EL (cell line): ENCODE measurements at places on chromosomes 4 and X.

DNA sequence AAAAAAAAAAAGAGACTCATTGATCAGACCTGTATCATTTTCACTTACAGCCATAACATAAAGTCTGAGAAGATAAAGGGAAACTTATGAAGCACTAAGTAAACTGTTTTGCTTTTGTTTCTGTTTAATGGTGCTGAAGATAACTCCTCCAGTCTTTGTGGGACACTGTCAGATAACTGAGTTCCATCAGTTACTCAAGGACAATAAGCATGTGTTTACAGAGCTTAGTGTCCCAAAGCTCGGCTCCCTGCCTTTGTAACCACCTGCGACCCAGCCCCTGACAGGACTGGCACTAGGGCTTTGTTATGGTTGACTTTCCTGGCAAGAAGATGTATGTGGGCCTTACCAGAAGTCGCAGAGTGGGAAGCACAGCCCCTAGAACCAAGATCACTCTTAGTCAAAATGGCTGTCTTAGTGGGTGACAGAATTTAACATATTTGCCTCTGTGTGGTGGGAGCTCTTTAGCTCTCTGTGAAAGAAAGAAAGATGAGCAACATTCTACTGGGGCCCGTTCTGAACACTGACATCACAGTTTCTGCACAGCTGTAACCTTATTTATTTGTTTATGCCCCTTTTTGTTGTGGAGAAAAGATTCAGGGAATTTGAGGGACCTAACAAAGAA is 68.1 kb downstream of the FNIP2 start:
- no peak for DNase-seq

DNA sequence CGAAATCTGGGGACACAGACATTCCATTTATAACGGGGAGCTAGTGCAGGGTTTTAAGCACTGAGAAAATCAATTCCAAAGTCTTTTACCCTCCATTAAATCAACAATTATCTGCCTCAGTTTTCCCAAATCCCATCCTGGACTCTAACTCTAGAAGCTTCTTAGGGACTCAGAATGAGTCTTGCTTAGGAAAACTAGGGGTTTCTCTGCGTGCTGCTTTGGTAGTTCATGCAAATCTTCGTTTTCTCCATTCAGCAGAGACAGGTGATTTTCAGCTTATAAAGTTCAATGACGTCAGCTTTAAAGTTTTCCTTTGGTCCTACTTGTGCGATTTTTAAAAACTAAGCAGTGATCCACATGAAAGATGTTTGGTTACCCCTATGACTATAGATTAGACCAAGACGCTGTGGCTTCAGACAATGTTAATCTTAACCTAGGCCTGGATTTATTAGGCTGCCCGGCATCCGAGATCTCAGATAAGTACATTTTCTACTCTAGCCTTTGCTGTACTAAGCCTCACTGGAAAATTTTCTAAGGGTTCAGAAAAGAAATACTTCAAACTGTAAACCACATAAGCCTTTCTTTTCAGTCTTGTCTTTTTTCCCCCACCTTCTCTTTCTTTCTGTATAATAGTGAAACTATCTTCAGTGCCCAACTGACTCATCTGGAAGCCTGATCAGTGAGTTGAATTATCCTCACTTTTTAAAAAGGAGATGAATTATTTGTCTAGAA is 121.4 kb upstream of the GATB start:
- DNase-seq, result no peak

- peak; percentile 31 for DNase-seq
Measured at GRCh38 chr4:150816491-150816890, 198.6 kb downstream of the LRBA start.

DNA sequence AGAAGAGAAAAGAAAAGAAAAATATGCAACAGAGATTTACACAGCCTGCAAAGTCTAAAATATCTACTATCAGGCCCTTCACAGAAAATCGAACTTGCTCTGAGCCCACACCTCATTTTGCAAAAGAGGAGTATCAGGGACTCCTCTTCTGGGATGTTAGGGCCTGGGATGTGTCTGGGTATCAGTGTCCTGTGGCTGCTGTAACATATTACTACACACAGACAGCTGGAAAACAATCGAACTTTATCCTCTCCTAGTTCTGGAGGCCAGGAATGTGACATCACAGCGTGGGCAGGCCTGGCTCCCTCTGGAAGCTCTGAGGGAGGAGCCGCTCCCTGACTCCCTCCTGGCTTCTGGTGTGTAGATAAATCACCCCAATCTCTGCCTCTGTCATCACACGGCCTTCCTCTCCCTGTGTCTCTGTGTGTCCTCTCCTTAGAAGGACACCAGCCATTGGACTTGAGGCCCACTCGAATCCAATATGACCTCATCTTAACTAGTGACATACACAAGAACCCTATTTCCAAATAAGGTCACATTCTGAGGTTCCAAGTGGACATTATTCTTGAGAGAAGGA is 52.9 kb downstream of the PPP2R2C start:
- no peak for DNase-seq

- DNase-seq, result peak; percentile 84
Measured at GRCh38 chr4:151226004-151226932, 50.7 kb upstream of the PRSS48 start.

GRCh38 chr4:105092356-105092755 is 54.3 kb upstream of the TET2 start:
- peak; percentile 78 for DNase-seq

GRCh38 chr4:187312299-187312698 is 588.6 kb upstream of the FAT1 start:
- DNase-seq, result no peak

GRCh38 chrX:140709421-140709846 is at the start of gene LINC00632:
Gene LINC00632, plus strand, starts transcription at chrX:140709759.
- DNase-seq, result no peak

DNA sequence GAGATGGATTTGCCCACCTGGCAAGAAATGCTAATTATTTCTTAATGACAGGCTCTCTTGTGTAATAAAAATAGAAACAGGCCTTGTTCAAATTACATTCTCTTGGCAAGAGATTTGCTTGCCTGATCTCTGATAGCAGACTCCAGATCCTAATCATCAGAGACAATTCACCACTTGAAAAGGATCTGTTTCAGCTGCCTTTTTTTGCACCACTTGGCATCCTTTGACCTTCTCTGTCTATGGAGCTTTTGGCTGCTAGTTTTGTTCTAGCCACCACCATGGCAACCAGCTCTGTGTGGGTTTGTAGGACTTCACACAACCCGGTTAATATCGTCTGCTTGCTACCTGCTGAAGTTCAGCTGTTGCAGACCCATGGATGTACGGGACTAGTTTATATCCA is 241.1 kb upstream of the TLL1 start:
- no peak for DNase-seq

- DNase-seq, result no peak
Measured at GRCh38 chr4:29853833-29854232, 866.3 kb upstream of the PCDH7 start.

GRCh38 chrX:69037786-69038185 is 127.5 kb downstream of the PJA1 start:
- DNase-seq, result no peak

DNA sequence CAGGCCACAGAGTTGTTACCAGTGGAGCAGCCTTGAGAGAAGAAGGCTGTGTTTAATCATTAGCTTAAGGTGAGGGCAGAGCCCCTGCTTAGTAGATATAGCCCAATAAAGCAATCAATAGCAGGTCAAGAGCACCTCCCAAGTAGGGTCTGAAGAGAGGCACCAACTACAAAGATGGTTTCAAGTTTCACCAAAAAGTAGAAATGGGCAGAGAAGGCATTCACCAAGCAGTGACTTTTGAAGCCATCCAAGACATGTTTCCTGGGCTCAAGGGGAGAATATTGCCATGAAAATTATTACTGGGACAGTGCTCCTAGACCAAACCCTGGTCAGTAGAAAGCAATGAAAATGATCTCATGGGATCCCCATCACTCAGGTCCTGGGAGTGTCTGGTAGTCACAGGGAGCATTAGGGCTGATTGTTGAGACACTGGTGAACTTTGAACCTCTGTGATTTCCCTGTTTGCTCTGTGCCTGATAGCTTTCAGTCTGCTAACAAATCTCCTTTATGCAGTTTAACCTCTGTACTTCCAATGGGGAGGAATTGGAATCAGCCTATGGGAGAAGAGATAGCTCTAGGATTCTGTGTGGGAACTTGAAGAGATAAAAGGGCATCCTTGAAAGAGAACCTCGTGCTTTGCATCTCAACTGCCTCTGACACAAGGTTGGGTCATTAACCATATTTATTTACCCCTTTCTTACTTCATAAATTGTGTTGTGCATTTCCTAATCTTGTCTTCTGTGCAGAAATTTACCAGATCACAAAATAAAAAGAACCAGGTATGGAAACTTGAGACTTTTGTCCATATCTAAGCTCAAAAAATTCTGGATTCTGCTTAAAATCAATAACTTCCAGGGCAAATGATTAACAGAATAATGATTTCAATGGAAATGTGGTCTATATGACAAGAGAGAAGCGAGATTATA is 9.3 kb upstream of the OTC start:
- no peak for DNase-seq

GRCh38 chr4:159117968-159118367 is 15.1 kb downstream of the RAPGEF2 start:
- no peak for DNase-seq

- DNase-seq, result no peak
Measured at GRCh38 chr4:38109370-38109769, 149.2 kb downstream of the PTTG2 start.

DNA sequence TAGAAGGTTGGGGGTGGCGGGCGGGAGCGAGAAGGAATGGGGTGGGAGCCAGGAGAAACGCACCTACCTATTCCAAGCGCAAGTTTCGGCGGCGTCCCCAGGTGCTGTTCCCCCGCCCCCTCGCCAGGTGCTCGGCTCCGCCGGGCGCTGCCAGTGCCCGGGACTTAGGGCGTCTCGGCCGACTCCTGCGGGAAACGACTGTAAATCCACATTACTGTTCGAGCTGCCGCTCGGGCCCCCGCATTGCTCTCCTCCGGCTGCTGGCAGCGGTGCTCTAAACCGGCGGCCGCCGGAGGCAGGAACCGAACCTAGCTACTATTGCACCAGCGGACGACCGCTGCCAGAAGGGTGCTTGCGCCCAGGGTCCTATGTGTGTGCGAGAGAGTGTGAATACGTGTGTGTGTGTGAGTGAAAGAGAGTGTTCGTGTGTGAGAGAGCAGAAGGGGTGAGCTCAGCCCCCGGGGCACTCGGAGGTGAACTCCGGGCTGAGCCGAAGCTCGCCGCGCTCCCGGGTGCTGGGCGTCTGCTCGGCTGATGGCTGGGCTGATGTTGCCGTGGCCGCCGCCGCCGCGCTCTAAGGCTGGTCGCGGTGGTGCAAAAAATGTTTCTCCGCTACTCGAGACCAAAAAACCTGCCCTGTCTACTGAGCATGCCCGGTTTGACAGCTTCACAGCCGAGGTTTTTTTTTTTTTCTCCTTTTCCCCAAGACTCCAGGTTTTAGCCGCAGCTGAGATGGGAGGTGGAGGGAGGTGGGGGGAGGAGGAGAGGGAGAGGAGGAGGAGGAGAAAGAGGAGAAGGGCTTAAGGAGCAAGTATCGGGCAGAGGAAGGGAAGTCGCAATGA is 115.7 kb upstream of the TEX13C start:
- DNase-seq, result no peak

- no peak for DNase-seq
Measured at GRCh38 chr4:26856906-26857277, 3.7 kb upstream of the STIM2 start.

GRCh38 chr4:22220965-22221364 is 272.4 kb upstream of the KCNIP4 start:
- DNase-seq, result no peak

DNA sequence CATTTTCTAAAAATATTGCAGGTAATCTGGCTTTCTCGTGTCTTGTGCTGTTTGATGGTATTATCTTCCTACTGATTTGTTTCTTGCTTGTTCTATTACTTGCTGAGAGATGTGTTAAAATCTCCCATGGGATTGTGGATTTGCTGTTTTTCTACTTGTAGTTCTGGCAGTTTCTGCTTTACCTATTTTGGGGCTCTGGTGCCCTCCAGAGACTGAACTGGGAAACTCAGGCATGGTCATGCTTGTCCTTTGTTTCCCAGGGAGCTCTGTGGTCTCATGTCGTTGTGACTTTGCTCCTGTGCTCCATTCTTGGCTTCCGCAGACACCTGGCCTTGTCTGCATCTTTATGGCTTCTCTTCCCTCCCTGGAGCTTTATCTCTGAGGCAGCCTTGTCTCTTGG is 39.5 kb downstream of the NSD2 start:
- peak; percentile 43 for DNase-seq

- DNase-seq, result no peak
Measured at GRCh38 chr4:7322166-7322991, 112.4 kb downstream of the PSAPL1 start.

GRCh38 chr4:182642831-182643230 is 274.4 kb downstream of the DCTD start:
- peak; percentile 35 for DNase-seq

DNA sequence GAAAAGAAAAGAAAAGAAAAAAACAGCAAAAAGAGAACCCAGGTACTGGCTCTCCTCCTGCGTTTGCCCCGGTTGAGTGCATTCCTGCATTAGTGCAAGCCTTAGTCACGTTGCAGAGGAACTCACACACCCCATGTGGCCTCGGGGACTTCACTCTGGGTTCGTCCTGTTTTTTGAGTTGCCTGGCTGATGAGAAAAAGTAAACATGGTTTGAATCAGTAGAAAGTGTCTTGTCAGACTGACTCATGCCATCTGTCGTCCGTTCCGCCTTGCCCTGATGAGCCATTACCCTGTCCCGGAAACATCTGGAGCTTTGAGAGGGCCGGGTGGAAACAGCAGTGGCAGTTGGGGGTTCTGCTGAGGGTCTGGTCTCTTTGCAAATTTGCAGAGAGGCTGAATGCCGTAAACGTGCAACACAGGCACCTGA is 16.3 kb downstream of the CD99 start:
- peak; percentile 96 for DNase-seq

- no peak for DNase-seq
Measured at GRCh38 chr4:8293131-8293975, 23.8 kb downstream of the HTRA3 start.

DNA sequence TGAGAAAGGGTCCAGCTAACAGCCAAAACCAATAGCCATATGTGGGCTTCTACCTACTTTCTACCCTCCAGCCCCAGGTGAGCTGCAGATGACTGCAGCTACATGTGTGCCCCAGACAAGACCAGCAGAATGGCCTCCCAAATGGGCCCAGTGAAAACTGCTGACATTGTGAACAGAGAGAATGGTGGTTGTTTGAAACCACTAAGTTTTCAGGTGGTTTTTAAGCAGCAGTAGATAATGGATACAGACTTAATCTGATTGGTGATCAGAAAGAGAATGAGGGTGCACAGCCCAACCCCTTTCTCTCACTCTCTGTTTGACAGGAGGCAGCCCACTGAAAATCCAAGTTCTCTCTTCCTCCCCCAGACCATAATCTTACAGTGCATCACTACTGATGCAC is 42.5 kb upstream of the BBS12 start:
- no peak for DNase-seq

- DNase-seq, result peak; percentile 49
Measured at GRCh38 chr4:185640811-185641675, 105.7 kb upstream of the PDLIM3 start.

DNA sequence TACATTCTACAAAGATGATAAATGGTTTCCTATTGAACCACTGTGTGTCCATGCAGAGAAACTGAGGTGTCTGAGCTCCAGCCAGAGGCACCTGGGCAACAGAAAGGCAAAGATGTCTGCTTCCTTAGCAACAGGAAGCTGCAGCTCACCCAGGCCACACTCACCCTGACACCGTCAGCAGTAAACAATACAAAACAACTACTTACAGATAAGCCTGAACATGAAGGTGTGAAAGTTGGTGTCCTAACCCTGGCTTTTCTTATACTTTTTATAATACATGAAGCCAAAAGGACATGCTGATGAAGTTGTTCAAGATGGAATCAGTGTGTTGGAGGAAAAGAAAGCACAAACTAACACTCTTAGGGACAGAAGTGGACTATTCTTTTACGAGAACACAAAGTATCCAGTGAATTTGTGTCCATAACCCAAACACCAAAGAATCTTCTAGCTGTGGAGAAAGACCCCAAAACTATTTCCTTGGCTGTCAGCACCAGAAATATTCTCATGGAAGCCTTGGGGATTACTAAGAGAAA is 117.3 kb downstream of the SYNPO2 start:
- DNase-seq, result no peak
